Upper lobe of left lung (tissue), 6 donors: ENCODE measurements at places on chromosomes 1 and 21.

GRCh38 chr1:169072945-169073725 is 33.4 kb upstream of the ATP1B1 start:
- no peaks in the 10 kb centered on the region for H3K36me3 ChIP-seq
- H3K4me3 ChIP-seq, result no peak overlapping the region
- no peaks in the 10 kb centered on the region for H3K4me1 ChIP-seq
- no peak for DNase-seq

GRCh38 chr1:95115708-95116137 is 1.4 kb upstream of the TLCD4 start:
- no peak overlapping the region for H3K27ac ChIP-seq
- peak; percentile 37 for DNase-seq

DNA sequence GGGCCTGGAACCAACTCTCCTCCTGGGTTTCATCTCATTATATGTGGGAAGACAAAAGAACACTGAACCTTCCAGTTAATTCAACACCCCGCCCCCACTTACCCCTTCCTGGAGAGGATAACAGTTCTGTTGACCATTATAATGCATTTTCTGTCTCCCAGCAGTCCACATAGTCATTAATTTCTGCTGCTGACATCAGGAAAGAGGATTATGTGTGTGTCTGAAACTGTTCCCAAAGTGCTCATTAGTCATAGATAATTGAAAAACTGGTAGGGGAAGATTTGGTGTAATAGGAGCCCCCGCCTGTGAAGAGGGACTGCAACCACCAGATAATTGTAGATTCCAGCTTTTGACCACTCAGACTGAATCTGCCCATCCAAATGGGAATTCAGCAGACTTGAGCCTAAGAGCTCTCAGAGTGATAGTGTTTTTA is 208.7 kb downstream of the FGGY start:
- DNase-seq, result no peak
- H3K4me1 ChIP-seq, result no peaks in the 10 kb centered on the region
- H3K36me3 ChIP-seq, result no peaks in the 10 kb centered on the region
- H3K27me3 ChIP-seq, result no peaks in the 10 kb centered on the region

GRCh38 chr1:199089393-199090122 is 450.7 kb downstream of the PTPRC start:
- no peak overlapping the region for H3K4me3 ChIP-seq
- H3K27ac ChIP-seq, result no peak overlapping the region
- H3K36me3 ChIP-seq, result no peaks in the 10 kb centered on the region
- DNase-seq, result no peak
- no peaks in the 10 kb centered on the region for H3K4me1 ChIP-seq

DNA sequence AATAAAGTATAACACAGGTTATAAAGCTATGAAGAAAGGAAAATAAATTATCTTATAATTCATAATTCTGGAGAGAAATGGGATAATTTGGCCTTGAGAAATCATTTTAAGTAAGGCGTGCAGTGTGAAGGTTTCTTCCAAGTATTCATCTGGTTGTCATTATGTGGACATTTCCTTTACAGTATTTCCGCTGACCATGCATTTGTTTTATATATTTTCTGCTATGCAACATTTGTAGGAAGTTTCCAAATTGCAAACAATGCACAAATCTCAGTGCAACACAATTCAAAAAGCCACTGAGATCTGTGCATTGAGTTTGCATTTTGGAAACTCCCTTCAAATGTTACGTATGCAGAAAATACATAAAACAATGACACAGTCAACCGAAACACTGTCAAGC is 17.8 kb downstream of the ZNF670 start:
- H3K36me3 ChIP-seq, result no peaks in the 10 kb centered on the region
- no peaks in the 10 kb centered on the region for H3K4me1 ChIP-seq
- DNase-seq, result no peak
- no peaks in the 10 kb centered on the region for H3K27me3 ChIP-seq

- H3K27ac ChIP-seq, result no peak overlapping the region
- H3K4me1 ChIP-seq, result no peaks in the 10 kb centered on the region
- no peak overlapping the region for H3K4me3 ChIP-seq
- H3K36me3 ChIP-seq, result no peaks in the 10 kb centered on the region
Observed at GRCh38 chr1:99180915-99181314, 83.4 kb upstream of the PLPPR4 start.

GRCh38 chr1:181141431-181141910 is 53.0 kb downstream of the IER5 start:
- DNase-seq, result no peak
- H3K27ac ChIP-seq, result peak overlapping the region; percentile 8
- no peaks in the 10 kb centered on the region for H3K36me3 ChIP-seq
- no peak overlapping the region for H3K4me3 ChIP-seq

DNA sequence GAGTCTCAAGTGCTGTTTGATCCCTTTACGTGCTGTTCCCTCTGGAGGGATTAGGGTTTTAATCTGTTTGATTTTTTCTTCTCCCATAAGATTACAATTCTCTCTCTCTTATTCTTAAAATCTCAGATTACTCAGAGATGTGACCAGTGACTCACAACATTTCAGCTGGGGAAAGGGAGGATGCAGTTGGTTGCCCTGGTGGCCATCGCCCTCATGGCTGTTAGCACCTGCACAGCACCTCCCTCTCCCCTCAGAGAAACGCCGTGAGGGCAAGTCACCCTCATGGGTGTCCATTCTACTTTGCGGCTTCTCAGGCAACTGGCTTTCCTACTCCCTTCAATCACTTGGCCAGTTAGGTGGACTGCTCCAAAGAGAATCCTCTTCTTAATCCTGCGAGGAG is 42.4 kb upstream of the KCNA3 start:
- H3K27me3 ChIP-seq, result no peaks in the 10 kb centered on the region
- H3K4me3 ChIP-seq, result no peak overlapping the region
- H3K27ac ChIP-seq, result no peak overlapping the region
- H3K4me1 ChIP-seq, result no peaks in the 10 kb centered on the region
- H3K36me3 ChIP-seq, result no peaks in the 10 kb centered on the region

GRCh38 chr1:172125812-172126430 is 284.6 kb downstream of the DNM3 start:
- no peaks in the 10 kb centered on the region for H3K36me3 ChIP-seq
- DNase-seq, result no peak
- H3K4me1 ChIP-seq, result no peaks in the 10 kb centered on the region
- H3K27me3 ChIP-seq, result no peaks in the 10 kb centered on the region
- H3K4me3 ChIP-seq, result no peak overlapping the region

DNA sequence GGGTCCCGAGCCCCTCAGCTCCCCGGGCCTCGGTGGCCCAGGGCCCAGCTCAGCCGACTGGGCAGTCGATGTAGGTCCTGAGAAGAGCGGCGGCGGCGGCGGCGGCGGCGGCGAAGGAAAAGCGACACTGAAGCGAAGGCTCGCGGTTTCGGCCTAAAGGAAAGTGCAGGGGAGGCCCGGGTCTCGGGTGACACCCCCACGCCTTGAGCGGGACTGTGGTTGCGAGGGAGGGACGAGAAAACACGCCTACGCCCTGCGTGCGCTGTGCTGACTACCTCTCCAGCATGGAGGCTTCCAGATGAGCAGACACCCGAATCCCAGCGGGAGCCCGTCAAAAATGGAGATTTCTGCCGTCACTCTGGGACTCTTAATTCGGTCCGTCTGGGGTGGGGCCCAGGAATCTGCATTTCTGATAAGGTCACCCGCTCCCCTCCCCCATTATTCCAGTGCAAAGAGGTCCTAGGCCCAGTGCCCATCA is 31.2 kb downstream of the DNTTIP2 start:
- H3K4me1 ChIP-seq, result peaks cover 28% of the 10 kb centered on the region
- H3K27me3 ChIP-seq, result no peaks in the 10 kb centered on the region
- peak overlapping the region; percentile 99 for H3K27ac ChIP-seq
- H3K4me3 ChIP-seq, result peak overlapping the region; percentile 69

DNA sequence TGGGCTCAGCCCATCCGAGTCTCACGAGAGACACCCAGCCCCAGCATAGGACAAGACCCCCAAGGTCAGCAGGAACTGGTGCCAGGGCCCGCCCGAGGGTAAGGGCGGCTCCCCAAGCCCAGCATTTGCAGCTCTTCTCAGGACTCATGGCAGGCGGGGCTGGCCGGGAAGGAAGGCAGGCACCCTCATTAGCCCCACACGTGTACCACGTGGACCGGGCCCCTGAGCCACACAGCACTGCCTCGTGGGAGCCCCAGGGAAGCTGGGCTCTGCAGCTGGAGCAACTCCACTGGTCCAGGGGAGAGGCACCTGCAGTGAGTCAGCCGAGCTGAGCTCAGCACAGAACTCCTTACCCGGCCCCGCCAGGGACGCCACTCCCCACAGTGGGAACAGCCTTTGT is 97.7 kb upstream of the IFFO2 start:
- no peak overlapping the region for H3K27ac ChIP-seq
- H3K27me3 ChIP-seq, result no peaks in the 10 kb centered on the region
- peaks cover 12% of the 10 kb centered on the region for H3K4me1 ChIP-seq
- DNase-seq, result no peak
- no peak overlapping the region for H3K4me3 ChIP-seq

DNA sequence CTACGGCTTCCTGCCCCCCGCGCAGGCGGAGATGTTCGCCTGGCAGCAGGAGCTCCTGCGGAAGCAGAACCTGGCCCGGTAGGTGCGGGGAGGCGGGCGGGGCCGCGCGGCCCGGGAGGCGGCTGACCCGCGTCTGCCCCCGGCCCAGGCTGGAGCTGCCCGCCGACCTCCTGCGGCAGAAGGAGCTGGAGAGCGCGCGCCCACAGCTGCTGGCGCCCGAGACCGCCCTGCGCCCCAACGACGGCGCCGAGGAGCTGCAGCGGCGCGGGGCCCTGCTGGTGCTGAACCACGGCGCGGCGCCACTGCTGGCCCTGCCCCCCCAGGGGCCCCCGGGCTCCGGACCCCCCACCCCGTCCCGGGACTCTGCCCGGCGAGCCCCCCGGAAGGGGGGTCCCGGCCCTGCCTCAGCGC is 16.6 kb downstream of the NOC2L start:
- peaks cover 34% of the 10 kb centered on the region for H3K4me1 ChIP-seq
- H3K36me3 ChIP-seq, result peaks cover 30% of the 10 kb centered on the region
- H3K27me3 ChIP-seq, result peaks cover 4% of the 10 kb centered on the region

- no peak overlapping the region for H3K27ac ChIP-seq
- H3K27me3 ChIP-seq, result no peaks in the 10 kb centered on the region
- no peak for DNase-seq
- H3K36me3 ChIP-seq, result no peaks in the 10 kb centered on the region
Observed at GRCh38 chr1:157115429-157115838, 15.8 kb upstream of the ETV3L start.

GRCh38 chr1:106233511-106233910 is 823.0 kb upstream of the PRMT6 start:
- no peak for DNase-seq
- no peaks in the 10 kb centered on the region for H3K4me1 ChIP-seq
- no peaks in the 10 kb centered on the region for H3K27me3 ChIP-seq

- DNase-seq, result no peak
- H3K36me3 ChIP-seq, result no peaks in the 10 kb centered on the region
- H3K27ac ChIP-seq, result no peak overlapping the region
- H3K4me3 ChIP-seq, result no peak overlapping the region
- no peaks in the 10 kb centered on the region for H3K27me3 ChIP-seq
Observed at GRCh38 chr1:40662864-40663263, 2.6 kb downstream of the RIMS3 start.

DNA sequence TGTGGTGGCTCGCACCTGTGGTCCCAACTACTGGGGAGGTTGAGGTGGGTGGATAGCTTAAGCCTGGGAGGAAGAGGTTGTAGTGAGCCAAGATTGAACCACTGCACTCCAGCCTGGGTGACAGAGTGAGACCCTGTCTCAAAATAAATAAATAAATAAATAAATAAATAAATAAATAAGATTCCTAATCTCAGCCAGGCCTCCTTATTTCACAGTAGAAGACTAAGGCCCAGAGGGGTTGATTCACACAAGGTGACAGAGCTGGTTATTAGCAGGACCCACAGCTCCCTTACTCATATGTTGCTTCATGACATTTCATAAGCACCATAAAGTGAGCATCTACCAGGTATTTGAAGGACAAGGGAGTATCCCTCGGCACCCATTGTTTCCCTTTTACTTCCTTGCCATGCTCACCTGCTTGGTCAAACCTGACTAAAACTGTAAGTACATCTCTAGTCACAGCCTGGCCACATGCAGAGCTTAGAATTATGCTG is 32.7 kb downstream of the ALG14 start:
- H3K4me3 ChIP-seq, result no peak overlapping the region
- H3K36me3 ChIP-seq, result no peaks in the 10 kb centered on the region
- peaks cover 15% of the 10 kb centered on the region for H3K4me1 ChIP-seq

GRCh38 chr21:21246007-21246406 is 247.8 kb downstream of the NCAM2 start:
- no peak overlapping the region for H3K27ac ChIP-seq
- no peaks in the 10 kb centered on the region for H3K4me1 ChIP-seq
- H3K4me3 ChIP-seq, result no peak overlapping the region
- DNase-seq, result no peak

GRCh38 chr1:230744382-230744781 is 2.8 kb upstream of the CAPN9 start:
- H3K27me3 ChIP-seq, result no peaks in the 10 kb centered on the region
- no peak overlapping the region for H3K27ac ChIP-seq
- peaks cover 6% of the 10 kb centered on the region for H3K4me1 ChIP-seq
- H3K36me3 ChIP-seq, result no peaks in the 10 kb centered on the region
- H3K4me3 ChIP-seq, result no peak overlapping the region

- no peak overlapping the region for H3K27ac ChIP-seq
- no peaks in the 10 kb centered on the region for H3K36me3 ChIP-seq
- H3K4me3 ChIP-seq, result no peak overlapping the region
- no peak for DNase-seq
- no peaks in the 10 kb centered on the region for H3K27me3 ChIP-seq
Observed at GRCh38 chr21:21851657-21852056, 853.4 kb downstream of the NCAM2 start.

- no peak for DNase-seq
- no peak overlapping the region for H3K27ac ChIP-seq
Observed at GRCh38 chr21:25536752-25537151, 70.5 kb downstream of the MRPL39 start.

- H3K27ac ChIP-seq, result peak overlapping the region; percentile 15
- no peak overlapping the region for H3K4me3 ChIP-seq
- no peak for DNase-seq
- H3K36me3 ChIP-seq, result no peaks in the 10 kb centered on the region
- H3K4me1 ChIP-seq, result peaks cover 29% of the 10 kb centered on the region
Observed at GRCh38 chr1:175195798-175196197, 3.2 kb upstream of the KIAA0040 start.

DNA sequence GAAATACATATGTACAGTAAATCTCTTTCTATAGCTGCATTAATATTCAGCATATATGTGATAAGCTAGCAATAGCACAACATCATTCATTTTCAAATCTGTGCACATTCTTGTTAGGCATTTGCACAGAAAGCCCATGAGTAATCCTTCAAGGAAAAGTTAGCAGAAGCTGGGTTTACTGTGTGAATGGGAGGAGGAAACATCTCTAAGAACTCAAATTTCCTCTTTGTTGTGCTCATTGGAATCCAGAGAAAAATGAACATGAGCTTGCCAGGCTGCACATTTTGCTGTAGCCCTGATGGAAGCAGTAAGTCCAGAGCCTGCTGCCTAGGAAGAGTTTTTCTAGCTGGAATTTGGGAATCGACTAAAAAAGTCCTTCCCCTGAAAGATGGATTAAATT is 214.2 kb upstream of the FOXD3 start:
- no peaks in the 10 kb centered on the region for H3K27me3 ChIP-seq
- H3K36me3 ChIP-seq, result no peaks in the 10 kb centered on the region
- DNase-seq, result no peak
- no peak overlapping the region for H3K4me3 ChIP-seq
- no peak overlapping the region for H3K27ac ChIP-seq

- H3K4me3 ChIP-seq, result no peak overlapping the region
- DNase-seq, result peak; percentile 64
- H3K27ac ChIP-seq, result no peak overlapping the region
- peaks cover 8% of the 10 kb centered on the region for H3K4me1 ChIP-seq
- H3K27me3 ChIP-seq, result no peaks in the 10 kb centered on the region
Observed at GRCh38 chr1:218521414-218522169, 176.5 kb downstream of the TGFB2 start.
